Iris pigment epithelial cell (primary cell): ENCODE measurements at places on chromosomes 1 and 21.

DNA sequence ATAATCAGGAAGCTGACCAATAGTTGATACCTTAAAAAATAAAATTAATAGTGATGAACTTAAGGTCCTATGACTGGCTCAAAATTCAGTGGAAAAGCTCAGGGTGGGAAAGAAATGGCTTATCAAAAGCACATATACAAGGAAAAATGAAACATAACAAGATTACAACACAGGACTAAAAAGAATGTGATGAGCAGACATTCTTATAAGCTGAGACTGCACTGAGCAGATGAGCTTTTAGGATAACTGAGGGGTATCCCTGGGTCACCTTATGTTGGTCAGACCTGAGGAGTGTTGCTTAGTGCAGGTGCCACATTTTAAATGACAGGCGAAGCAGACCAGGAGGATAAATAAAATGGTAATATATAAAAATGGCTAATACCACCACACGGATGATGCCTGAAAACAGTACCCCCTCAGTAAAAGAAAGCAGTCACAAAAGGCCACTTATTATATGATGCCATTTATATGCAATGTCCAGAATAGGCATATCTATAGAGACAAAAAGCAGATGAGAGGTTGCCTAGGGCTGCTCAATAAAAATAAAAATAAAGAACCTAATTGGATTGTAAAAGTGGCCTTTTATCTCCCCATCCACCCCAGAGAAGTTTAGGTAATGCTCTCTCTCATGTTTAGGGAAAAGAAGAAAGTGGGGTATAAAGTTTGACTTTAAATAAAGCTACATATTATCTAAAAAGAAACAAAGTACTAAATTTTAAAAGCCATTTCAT is 163.9 kb downstream of the SLC45A1 start:
- DNase-seq: peak; percentile 67

DNA sequence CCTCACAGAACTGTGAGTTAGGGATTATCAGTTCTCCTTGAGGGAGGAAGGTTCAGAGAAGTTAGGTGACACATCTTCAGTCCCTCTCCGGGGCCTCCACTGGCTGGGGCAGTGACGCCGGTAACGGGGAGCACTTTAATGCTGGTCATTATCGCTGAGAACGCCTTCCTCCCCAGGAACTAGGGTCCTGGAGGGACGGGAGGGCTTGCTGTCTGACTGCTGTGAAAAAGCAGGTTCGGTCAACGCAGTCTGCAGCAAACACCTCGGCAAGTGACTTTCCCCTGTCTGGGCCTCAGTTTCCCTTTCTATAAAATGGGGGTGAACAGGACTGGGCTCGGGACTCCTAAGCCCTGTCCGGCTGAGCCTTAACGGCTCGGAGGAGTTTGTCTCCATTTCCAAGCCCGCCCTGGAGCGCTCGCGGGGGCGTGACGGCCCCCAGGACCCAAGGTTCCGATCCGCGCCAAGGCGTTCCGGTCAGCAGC is 341 bp upstream of the TMEM61 start:
- no peak for DNase-seq

DNA sequence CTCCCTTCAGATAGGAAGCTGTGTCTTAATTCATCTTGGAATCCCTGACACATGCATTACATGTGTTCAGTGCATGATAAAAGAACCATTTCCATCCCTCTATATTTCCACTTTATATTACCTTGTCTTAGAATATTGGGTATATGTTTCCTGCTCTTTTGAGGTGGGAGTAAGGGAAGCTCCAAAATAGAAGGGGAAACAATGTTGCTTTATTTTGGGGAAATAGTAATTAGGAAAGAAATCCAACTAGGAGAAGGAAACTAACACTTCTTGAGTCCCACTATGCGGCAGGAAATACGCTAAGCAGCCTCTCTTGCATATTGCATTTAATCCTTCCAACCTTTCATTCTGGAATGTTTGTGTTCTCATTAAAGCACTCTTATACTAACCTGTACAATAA is 89.4 kb upstream of the VAV3 start:
- no peak for DNase-seq

- no peak for DNase-seq
These were observed 45.7 kb downstream of the SLC37A1 start for GRCh38 chr21:42559326-42559725.

- no peak for DNase-seq
These were observed 112.3 kb upstream of the IRF2BP2 start for GRCh38 chr1:234722270-234722704.

DNA sequence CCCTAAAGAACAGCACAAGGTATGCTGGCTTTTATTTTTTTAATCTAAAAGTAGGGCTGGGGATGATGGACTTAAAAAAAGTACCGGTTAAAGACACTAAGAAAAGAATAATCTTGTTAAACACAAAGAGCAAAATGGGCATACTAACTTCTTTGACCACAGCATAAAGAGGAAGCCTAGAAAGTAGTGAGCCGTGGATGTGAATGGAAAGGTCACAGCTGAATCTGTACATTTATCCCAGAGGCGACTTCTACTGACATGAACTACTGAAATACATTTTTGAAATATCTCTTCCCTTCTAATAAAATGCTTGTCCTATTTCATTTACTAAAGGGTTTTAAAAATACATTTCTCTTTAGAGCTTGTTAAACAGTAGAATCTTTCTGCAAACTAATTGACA is 140.7 kb downstream of the SLC45A1 start:
- DNase-seq: no peak

GRCh38 chr1:97071173-97071572 is 349.6 kb downstream of the PTBP2 start:
- DNase-seq: peak; percentile 17

DNA sequence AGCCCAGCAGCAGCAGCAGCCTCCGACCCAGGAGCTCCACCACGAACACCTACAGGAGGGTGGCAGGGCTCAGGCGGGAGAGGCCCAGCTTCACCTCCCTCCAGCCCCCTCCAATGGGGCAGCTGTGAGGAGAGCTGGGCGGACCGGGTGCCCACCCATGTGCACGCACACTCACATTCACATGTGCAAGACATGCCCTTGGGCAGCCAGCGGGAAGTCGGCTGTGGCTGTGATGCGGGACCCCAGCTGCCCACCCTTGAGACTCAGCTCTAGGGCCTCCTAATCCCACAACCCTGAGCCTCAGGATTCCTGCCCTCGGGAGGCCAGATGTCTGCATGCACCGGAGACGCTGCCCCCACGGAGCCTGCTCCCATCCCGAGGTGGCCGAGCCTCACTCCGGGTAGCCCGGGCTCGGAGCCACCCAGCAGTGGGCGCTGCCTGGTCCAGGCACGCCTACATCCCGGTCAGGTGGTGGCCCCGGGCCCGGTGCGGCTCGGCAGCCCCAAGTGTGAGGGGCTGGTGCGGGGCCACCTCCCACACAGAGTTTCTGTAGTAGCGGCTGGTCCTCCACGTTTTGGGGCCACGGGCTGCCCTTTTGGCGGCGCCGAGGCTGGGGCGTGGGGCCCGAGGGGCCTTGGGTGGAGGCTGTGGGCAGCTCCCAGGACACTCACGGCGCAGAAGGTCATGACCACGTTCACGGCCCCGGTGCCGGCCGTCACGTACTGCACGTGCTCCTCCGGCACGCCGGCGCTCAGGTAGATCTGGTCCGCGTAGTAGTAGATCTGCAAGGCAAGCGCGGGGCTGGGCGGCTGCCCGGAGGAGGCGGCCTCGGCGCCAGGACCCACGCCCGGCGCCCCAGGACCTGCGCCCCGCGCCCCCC is 12.9 kb upstream of the SLC2A7 start:
- DNase-seq: no peak

- no peak for DNase-seq
These were observed 55.3 kb upstream of the GPR37L1 start for GRCh38 chr1:202067188-202067974.

- DNase-seq: no peak
These were observed 46.7 kb upstream of the PPP2R5A start for GRCh38 chr1:212238552-212238951.

- DNase-seq: no peak
These were observed 521.9 kb upstream of the PRMT6 start for GRCh38 chr1:106534612-106535011.

DNA sequence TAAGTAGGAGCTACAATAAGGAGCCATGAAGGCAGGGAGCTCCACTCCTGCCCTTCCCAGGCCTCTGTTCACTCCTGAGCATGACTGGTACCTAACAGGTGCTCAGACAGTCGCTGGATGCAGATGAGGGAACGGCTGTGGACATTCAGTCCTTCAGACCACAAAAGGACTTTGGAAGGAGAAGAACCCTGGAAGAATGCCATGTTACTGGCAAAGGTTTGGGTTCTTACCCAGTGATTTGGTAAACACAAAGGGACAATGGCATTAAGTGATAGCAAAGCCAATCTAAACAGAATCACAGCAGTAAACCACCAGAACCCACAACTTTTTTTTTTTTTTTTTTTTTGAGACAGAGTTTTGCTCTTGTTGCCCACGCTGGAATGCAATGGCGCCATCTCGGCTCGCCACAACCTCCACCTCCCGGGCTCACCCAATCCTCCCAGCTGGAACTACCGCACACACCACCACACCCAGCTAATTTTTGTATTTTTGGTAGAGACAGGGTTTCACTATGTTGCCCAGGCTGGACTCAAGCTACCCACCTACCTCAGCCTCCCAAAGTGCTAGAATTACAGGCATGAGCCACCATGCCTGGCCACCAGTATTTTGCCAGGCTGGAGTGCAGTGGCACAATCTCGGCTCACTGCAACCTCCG is 7.5 kb upstream of the CBR3 start:
- no peak for DNase-seq

GRCh38 chr1:9397997-9398526 is 105.4 kb downstream of the SPSB1 start:
- peak; percentile 53 for DNase-seq

- DNase-seq: no peak
These were observed 54.7 kb downstream of the PACC1 start for GRCh38 chr1:212359794-212360479.

DNA sequence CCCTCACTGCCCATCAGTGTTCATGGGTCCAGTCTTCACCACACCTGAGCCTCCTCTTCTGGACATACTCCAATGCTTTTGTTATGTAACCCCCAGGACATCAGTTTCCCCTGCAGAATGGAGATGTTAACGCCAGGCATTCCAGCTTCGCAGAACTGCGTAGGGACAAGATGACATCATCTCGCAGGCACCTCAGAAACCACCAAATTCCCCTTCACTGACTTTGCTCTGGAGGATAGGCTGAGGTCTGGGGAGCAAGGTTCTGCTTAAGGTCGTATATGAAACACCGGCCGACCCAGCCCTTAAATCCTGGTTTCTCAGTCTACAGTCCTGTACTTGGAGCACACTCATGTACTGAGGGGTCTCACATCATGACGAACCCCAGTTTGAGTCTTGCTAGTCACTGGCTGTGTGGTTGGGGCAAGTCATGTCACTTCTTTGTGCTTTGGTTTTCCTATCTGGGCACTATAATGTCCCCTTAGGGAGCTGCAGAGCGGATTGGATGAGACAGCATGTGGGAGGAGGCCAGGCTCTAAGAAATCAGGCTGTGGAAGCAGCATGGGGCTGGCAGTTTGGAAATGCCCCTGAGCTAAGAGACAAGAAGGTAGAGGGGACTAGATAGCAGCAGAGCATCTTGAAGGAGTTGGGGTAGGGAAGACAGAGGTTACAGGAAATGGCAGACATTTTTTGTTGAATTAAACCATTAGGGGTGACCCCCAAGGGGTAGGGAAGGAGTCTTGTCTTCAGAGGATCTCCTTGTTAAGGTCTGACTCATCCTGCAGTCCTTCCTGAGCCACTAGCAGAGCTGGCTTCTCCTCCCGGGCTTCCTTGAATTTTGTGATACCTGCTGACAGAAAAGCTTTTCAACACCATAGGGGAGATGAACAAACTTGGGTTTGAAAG is 138.3 kb downstream of the FOXD2 start:
- DNase-seq: peak; percentile 93

- DNase-seq: peak; percentile 65
These were observed 2.4 kb upstream of the IKBKE start for GRCh38 chr1:206467915-206468314.

GRCh38 chr1:41810446-41810845 is 108.3 kb downstream of the HIVEP3 start:
- DNase-seq: peak; percentile 43

DNA sequence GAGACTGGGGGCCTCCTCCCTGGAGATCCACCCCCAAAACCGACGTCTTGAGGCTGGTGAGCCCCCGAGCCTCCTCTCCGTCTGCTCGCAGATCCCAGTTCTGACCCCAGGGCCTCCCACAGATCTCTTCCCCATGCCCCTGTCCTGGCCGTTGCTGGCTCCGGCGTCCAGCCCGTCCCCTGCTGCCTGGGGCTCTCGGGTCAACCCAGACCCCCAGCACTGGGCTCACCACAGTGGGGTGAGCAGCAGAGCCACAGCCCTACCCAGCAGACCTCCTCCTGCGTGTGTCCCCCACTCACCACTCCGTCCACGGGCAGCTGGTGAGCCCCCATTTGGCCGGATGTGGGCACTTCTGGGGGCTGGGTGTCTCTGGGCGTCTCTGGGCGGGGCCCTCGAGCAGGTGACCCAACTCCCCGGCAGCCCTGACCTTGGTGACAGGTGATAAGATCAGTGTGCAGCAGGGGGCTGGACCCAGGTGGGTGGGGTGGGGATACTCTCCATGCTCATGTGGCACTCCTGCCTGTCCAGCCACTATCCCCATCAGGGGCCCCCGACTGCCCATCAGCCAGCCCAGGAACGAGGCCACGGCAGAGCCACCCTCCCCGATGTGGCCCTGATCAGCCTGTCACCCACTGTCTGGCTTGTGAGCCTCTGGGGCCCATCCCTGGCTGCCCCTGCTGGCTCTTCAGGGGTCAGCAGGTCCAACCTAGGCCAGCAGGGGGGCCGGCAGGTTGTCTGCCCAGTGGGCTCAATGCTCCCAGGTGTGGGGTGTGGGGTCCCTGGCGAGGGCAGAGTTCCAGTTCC is 709 bp downstream of the TNFRSF14 start:
- DNase-seq: no peak

DNA sequence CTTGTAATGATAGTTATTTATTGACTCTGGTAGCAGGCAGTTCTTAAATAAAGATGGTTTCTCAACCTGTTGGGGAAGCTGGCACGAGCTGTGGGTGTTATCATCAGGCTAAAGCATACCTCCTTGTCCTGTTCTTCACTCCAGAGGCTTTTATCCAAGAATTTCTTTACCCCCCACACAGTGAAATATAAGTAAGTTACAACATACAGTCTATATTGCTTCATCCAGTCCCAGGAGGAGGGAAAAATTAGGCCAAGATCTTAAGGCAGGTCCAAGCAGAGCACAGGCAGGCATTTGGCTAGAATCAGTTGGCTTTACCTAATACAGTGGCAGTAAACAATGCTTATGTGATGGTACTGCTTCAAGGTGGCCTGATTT is 6.3 kb downstream of the TMEM81 start:
- DNase-seq: peak; percentile 28

DNA sequence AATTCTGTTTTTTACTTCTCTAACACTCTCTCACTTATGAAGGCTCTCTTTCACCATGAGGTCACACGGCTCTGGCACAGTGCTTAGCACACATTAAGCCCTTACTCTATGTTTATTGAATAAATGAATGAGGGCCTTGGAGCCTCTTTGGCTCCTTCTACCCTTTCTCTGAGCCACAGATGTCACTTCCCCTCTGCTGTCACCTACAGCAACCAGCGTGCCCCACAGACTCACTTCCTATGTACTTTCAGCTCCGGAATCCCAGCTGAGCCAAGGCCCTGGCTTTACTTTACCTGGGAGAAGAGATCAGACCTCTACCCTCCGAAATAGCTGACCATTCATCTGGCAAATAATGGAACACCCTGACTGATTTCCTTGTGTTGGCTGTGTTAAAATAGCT is 53.7 kb upstream of the HMCN1 start:
- no peak for DNase-seq

GRCh38 chr1:2224631-2225428 is 3.3 kb upstream of the SKI start:
- DNase-seq: no peak

GRCh38 chr1:244271691-244272308 is 179.9 kb downstream of the ADSS2 start:
- DNase-seq: peak; percentile 11
